Temporal lobe (tissue), 4 donors: ENCODE measurements at places on chromosomes 1 and 21. TPM values are rescaled to one million over a fixed set of nuclear protein-coding genes. Genes with fewer than 3 reads are reported as not detected.

OSCP1 gene
- total RNA-seq = 12.8 TPM

CA6 gene
- total RNA-seq = not detected

GBP3 gene
- 0.74 TPM for total RNA-seq

SPRR1A gene
- not detected for total RNA-seq

FAM151A gene
- total RNA-seq = not detected

CLEC20A gene
- total RNA-seq = not detected

ABCA4 gene
- 0.25 TPM for total RNA-seq

PDC gene
- total RNA-seq = not detected

SH2D1B gene
- not detected for total RNA-seq

PODN gene
- total RNA-seq = 1.5 TPM

SYCP1 gene
- total RNA-seq = not detected

DAB1 gene
- total RNA-seq = 42.3 TPM

AGO1 gene
- total RNA-seq = 15.5 TPM

MYOG gene
- not detected for total RNA-seq

LAMC2 gene
- 0.74 TPM for total RNA-seq

ANKRD65 gene
- 0.49 TPM for total RNA-seq

TCHHL1 gene
- not detected for total RNA-seq

KDF1 gene
- total RNA-seq = not detected

SMCP gene
- total RNA-seq = not detected

SPRR4 gene
- not detected for total RNA-seq

OR2T5 gene
- total RNA-seq = not detected

HAX1 gene
- 41.1 TPM for total RNA-seq

OR2L13 gene
- total RNA-seq = 0.74 TPM

CFHR1 gene
- total RNA-seq = 0.25 TPM

SSR2 gene
- total RNA-seq = 177 TPM

HSD3B1 gene
- total RNA-seq = not detected

SLFNL1 gene
- total RNA-seq = 0.49 TPM

PCAT6 gene
- not detected for total RNA-seq

PROK1 gene
- under 0.01 TPM for total RNA-seq

TMCO4 gene
- total RNA-seq = 0.49 TPM

NGF gene
- 0.74 TPM for total RNA-seq

C1orf74 gene
- 1.5 TPM for total RNA-seq

S100A7A gene
- not detected for total RNA-seq

EPHA8 gene
- total RNA-seq = 1.2 TPM

VCAM1 gene
- total RNA-seq = 19.9 TPM

CLCA1 gene
- total RNA-seq = not detected

ATAD3C gene
- total RNA-seq = 0.49 TPM

STIL gene
- total RNA-seq = 4.7 TPM

DNAJC11 gene
- total RNA-seq = 24.8 TPM

CHI3L1 gene
- total RNA-seq = 0.74 TPM

SYT11 gene
- 199 TPM for total RNA-seq

NEGR1 gene
- total RNA-seq = 47.5 TPM

RIPPLY3 gene
- under 0.01 TPM for total RNA-seq

SAMSN1 gene
- 2.7 TPM for total RNA-seq

INAVA gene
- total RNA-seq = 0.98 TPM

COL8A2 gene
- 0.98 TPM for total RNA-seq

GPR157 gene
- 0.25 TPM for total RNA-seq

MXRA8 gene
- 11.3 TPM for total RNA-seq

FAM78B gene
- total RNA-seq = 6.6 TPM

VAV3 gene
- total RNA-seq = 4.4 TPM

LCE2D gene
- total RNA-seq = not detected

C8B gene
- total RNA-seq = not detected

TFF3 gene
- not detected for total RNA-seq

SLC25A34 gene
- total RNA-seq = 0.49 TPM

PALMD gene
- 41.8 TPM for total RNA-seq

FAM177B gene
- not detected for total RNA-seq
